NCI-H146 (cell line): ENCODE measurements at places on chromosomes 3 and 15.

DNA sequence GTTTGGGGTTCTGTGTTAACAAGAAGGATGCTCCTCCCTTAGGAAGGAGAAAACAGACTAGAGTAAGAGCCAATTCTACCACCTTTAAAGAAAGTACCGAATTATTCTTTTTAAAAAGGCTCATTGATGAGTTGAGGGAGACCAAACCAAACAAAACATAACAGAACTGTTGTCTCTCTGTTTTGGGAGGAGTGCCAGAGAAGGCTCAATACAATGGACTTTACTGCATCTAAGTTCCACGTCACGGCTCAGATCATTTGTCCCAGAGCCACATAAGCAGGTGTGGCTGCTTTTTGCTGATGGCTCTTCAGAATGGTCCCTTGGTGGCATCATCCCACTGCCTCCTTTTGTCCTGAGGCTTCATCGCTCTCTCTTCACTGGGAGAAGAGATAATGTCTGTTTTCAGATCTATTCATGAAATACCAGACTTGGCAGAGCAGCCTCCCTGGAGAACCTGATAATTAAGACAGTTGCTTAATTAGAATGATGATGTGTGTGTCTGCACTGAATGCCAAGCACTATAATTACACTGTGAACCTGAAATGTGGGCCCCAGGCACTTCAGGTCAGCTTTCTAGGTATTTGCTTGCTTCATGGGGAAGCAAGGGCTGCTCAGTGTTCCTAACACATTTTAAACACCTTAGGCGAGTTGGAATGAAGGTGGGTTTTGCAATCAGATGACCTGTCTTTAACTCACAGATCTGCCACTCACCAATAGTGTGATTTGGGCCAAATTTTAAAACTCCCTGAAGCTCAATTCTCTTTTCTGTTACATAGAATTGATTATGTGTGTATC lies 335.2 kb upstream of the MCTP2 start:
- peak; percentile 6 for DNase-seq

GRCh38 chr3:181839916-181840297 lies 128.2 kb downstream of the SOX2 start:
- DNase-seq = peak; percentile 74

- no peak for DNase-seq
Observed at GRCh38 chr3:115547207-115547606, 76.1 kb upstream of the GAP43 start.

- DNase-seq = no peak
Observed at GRCh38 chr3:106227068-106227467, 358.3 kb upstream of the CBLB start.

DNA sequence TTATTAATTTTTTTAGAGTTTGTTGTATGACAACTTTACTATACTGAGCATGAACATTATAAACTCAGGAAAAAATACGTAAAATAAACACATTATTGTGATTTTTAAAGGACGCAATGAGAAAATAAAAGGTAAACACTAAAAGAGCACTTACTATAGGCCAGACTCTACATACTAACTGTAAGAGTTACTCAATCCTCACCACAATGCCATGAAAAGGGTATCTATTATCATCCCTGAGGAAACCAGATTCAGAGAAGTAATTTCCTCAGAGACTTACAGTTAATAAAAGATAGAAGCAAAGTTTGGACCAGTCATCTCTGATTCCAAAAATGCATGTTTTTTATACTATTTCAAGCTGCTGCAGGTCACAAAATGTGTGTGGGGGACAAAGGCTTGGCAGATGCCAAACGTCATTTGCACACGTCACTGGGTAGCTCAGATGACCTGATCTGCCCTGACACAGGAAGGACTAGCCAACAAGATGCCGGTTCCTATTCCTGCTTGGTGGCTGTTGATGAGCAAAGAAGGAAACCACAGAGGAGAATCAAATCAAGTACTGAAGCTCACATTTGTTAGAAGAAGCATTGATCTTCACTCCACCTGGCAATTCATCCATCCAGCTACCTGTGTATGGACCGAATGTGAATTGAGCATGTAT lies 42.3 kb downstream of the KLHL6 start:
- no peak for DNase-seq

DNA sequence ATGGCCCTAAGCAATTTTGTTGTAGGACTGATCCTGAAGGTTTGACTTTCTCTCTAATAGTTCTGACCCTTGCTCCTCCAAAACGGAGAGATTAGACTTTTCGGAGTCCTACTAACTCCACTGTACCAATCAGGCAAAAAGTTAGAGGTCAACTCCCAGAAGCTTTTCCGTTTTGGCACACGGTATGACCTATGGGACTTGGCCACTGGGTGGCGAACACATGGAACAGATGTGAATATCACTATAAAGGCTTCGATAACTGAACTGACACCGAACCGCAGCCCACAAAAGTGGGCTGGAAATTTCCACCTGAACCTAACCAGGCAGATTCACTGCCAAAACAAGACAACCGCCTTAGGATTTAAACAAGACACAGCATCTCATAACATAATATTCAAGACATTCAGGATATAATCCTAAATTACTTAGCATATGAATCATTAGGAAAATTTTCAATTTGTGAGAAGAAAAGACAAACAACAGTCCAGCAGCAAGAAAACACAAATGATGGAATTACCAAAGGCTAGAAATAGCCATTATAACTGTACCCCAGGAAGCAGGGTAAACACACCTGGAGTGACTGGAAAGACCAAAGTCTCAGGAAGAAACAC lies 12.2 kb upstream of the TM2D3 start:
- DNase-seq = peak; percentile 65

GRCh38 chr15:63600001-63600615 lies 2.9 kb downstream of the FBXL22 start:
- peak; percentile 46 for DNase-seq

DNA sequence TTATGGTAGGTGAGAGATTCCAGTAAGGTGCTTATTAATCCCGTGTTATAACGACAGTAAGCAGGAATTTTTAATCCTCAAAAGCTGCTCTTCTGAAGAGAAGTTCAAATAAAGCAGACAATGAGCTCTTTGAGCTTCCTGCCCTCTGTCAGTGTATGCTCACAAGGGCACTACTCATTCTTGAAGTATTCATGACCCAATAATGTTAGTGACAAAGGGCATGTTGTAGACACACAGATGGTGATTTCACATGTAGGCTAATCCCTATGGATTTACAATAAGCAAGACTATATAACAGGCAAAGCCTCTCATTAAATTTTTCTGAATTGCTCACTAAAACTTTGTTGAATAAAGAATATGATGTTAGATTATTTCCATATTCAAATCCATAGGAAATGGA lies 578.6 kb downstream of the RSL24D1 start:
- no peak for DNase-seq

- no peak for DNase-seq
Observed at GRCh38 chr3:108407886-108408285, 102.5 kb downstream of the MYH15 start.

GRCh38 chr3:31653464-31653863 lies 120.7 kb downstream of the STT3B start:
- no peak for DNase-seq

DNA sequence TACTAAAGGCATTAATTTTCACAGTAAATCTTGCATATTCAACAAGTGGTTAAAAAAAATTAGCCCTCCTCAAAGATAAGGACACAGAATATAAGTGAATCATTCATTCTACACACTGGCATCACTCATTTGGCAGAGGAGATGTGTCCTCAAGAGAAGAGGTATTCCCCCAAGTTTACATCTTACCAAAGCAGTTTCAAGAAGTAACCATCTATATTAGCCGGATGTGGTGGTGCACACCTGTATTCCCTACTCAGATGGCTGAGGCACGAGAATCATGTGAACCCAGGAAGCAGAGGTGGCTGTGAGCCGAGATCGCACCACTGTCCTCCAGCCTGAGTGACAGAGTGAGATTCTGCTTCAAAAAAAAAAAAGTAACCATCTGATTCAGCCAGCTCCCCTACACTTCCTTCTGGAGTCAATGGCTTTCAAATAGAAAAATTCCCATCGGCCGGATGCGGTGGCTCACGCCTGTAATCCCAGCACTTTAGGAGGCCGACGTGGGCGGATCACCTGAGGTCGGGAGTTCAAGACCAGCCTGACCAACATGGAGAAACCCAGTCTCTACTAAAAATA lies 15.4 kb downstream of the RAF1 start:
- no peak for DNase-seq

- DNase-seq = no peak
Observed at GRCh38 chr15:48147358-48147757, 26.6 kb downstream of the SLC24A5 start.

GRCh38 chr3:65703026-65703425 lies 335.7 kb downstream of the MAGI1 start:
- DNase-seq = no peak

GRCh38 chr3:105375750-105376511 lies 9.2 kb downstream of the ALCAM start:
- no peak for DNase-seq

- DNase-seq = peak; percentile 20
Observed at GRCh38 chr3:165884518-165884917, 47.3 kb upstream of the BCHE start.

GRCh38 chr3:134013280-134013679 lies 16.4 kb downstream of the SLCO2A1 start:
- no peak for DNase-seq

DNA sequence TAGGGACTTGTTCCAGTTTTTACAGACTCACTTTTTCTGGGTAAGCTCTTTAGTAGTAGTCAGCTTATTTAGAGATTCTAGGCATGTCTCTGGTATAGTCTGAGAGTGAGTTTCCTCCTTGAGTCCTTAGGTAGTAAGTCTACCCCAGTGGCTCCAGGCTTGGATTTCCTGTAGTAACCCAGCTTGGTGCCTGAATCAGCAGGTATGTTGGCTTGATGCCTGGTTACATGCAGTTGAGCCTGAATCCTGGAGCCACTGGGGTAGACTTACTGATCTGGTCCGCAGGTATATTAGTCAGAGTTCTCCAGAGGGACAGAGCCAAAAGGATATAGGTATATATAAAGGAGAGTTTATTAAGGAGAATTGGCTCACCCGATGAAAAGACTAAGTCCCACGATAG lies 85.8 kb upstream of the RBMS3 start:
- no peak for DNase-seq

- no peak for DNase-seq
Observed at GRCh38 chr3:177401375-177401774, 204.1 kb upstream of the TBL1XR1 start.

DNA sequence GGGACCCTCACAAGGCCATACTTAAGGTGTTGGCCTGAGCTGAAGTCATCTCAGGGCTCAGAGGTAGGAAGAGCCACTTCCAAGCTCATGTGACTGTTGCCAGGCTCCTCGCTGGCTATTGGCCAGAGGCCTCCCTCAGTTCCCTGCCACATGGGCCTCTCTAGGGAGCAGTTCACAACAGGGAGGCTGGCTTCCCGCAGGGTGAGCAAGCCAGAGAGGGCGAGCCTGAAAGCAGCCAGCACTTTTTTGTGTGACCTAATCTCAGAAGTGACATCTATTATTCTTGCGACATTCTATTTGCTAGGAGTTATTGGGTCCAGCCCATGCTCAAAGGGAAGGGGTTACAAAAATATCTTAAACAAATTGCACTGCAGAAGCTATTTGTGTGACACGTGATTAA lies 201.4 kb downstream of the SSR3 start:
- peak; percentile 14 for DNase-seq

- no peak for DNase-seq
Observed at GRCh38 chr3:126668450-126669401, 13.8 kb upstream of the TXNRD3 start.

GRCh38 chr15:78508272-78508671 lies 895 bp downstream of the HYKK start:
- no peak for DNase-seq

GRCh38 chr3:131543714-131544113 lies 40.9 kb upstream of the MRPL3 start:
- no peak for DNase-seq

DNA sequence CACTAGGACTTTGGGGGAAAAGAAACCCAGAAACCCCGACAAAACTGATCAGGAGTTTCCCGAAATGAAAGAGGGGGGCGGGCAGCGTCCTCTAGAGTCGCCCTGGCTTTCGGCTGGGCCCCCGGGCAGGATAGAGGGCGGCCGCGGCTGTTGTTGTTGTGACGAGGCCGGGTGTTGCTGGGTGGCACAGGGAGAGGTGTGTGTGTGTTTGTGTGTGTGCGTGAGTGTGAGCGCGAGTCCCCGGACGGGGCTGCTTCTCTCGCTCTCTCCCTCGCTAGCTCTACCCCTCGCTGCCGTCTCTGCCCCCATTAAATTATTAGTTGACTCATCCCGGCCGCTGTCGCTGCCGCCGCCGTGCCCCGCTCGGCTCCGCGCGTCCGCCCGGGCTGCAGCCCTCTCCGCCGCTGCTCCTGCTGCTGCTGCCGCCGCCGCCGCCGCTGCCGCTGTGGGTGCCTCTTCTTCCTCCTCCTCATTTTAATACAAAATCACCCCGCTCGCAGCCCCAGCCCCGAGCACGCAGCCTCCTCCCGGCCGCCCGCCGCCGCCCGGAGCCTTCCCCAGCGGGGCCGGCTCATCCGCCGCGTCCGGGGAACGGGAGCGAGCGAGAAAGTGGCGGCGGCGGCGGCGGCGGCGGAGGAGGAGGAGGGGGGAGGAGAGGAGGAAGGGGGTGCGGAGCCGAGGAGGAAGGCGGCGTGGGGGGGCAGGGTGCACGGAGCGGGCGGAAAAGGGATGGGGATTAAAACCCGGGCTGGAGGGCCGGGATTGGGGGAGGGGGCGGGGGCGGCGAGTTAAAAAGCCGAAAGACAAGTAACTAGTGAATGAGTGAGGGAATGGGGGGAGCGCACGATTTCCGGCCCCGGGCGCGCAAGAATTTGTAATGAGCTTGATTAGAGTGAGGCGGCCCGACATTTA lies at the start of gene SATB1:
SATB1 (minus strand) TSS at position 611 of the 912 bp plus-strand sequence. CDS start 4,372 bp downstream, outside the sequence.
- peak; percentile 62 for DNase-seq

DNA sequence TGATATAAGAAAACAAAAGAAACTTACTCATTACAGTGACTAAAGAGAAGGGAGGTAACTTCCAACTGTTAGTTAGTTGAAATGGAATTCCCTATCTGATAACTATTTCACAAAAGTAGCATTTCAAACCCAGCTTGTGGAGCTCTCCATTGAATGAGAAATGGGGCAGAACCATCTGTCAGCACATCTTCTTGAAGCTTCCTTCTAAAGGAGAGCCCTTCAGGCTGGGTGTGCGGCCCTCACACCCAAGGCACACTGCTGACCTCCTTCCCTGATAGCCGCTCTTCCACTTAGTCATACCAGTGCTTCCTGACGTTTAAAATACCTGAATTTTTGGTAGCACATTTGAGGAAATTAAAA lies 28.1 kb upstream of the VEPH1 start:
- no peak for DNase-seq

- DNase-seq = no peak
Observed at GRCh38 chr3:154060238-154061000, 60.8 kb upstream of the ARHGEF26 start.

DNA sequence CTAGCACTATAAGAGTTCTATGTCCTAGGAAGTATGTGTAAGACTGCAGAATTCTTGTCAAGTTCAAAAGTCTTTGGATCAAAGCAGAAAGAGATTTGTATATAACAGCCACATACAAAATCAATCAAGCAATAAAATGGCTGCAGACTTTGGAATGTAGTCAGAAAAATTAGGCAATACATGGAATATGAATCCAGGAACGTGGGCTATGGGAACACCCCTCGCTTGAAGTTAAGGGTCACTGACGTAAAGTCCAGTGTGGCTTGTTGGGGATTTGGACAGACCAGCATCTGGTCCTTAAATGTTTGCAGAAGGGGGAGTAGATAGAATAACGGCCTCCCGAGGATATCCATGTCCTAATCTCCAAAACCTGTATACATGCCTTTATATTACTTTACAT lies 178.6 kb downstream of the ADAMTS9 start:
- DNase-seq = no peak

- DNase-seq = no peak
Observed at GRCh38 chr15:56459096-56459495, 5.8 kb downstream of the MNS1 start.
